Left renal pelvis (tissue), 4 donors: ENCODE measurements at places on chromosomes 3 and 15. TPM values are rescaled to one million over a fixed set of nuclear protein-coding genes. Genes with fewer than 3 reads are reported as not detected.

GRCh38 chr15:69395460-69395859 lies 18.7 kb upstream of the KIF23 start:
- no peak for DNase-seq

The KNG1 gene
- 107 TPM for polyA plus RNA-seq

The HRH1 gene
- polyA plus RNA-seq: 3.3 TPM

The PLSCR5 gene
- not detected for polyA plus RNA-seq

DNA sequence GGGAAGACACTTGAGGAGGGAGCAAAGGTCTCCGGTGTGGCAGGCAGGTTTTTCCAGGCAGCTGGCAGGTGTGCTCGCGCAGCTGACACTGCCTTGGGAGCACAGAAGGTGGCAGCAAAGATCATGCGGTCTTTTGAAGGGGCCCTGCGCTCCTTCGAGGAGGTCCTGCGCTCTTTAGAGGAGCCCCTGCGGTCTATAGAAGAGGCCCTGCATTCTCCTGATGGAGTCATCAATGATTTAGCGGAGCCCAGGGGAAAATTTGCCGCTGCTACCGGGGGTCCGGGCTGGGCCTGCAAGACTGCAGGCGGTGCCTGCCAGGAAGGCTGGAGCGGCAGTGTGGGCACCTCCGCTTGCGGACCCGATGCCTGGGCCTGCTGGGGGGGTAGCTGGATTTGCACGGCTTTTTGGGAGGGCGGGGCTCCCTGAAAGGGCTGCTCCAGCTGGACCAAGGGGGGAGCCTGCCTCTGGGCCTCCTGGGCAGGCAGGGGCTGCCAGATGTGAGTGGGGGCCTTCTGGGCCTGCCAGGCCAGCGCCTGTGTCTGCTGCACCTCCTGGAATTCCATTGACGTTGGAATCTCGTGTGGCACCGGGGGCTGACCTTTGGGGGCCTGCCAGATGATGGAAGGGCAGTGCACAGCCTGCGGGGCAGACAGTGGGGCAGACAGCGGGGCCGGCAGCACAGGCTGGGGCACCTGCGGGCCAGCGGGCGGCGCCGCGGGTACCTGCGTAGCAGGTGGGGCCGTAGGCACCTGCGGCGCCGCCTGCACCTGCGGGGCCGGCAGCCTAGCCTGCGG lies 2.1 kb downstream of the MAGEL2 start:
- no peak for DNase-seq

DNA sequence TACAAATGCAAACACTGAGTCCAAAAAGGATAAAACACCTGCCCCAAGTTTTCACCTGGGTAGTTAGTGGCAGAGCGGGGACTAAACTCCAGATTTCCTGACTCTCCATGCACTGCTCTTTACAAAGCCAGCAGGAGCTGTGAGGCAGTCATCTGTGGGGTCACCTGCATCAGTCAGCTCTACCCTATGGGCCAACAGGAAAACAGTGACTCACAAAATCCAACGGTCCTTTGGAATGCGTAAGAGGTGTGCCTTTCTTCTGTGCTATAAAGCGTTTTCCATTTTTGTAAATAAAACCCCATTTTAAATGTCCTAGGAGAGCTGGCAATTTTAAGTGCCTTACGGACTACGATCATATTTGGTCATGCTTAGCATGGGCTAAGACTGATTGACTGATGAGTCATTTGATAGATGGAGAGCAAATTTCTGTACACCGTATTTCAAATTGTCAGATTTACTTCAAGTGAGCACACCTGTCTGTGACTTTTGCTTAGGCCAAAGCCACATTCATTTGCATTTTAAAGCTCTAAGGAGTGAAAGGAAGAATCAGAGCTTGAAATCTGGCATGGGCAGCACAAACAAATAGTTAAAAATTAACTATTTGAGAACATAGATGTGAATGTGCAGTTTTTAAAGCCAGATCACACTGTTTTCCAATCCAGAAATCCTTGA lies 4.4 kb upstream of the COL8A1 start:
- no peak for DNase-seq

The GXYLT2 gene
- polyA plus RNA-seq: 55.4 TPM

GRCh38 chr15:60548101-60548500 lies 69.2 kb upstream of the ICE2 start:
- no peak for DNase-seq

DNA sequence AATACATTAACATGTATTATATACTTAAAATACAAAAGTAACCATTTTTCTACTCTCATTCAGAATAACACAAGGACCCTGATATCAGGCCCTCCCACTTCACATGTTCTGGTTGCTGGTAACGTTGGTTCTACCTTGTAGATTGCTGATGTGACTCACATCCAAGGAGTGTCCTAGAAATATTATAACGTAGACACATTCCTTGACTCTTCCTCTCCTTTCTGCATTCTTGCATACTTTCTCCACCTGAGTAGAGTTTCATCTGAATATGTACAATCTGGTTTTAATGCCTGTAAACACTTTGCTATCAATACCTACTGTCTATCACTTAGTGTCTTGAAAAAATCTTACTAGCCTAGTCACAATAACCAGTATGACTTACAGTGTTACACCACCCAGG lies 35.0 kb upstream of the NEDD4 start:
- DNase-seq: no peak

The LRRC3B gene
- polyA plus RNA-seq: 2.2 TPM

DNA sequence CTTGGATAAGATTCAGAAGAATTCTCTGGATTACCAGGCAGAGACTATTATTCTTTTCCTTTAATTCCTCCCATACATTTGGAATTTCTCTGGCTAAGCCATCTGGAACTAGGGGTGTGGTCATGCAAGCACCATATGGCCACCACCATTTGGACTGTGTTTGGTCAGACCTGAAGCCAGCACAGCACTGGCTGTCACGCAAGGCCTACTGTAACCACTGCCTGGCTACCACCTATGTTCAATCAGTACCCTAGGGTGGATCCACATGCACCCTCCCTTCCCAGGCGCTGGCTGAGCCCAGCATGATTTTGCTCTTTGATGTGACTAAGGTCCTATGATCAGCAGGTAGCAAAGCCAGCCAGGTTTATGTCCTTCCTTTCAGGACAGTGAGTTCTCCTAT lies 287.8 kb upstream of the GOLIM4 start:
- no peak for DNase-seq

The QARS1 gene
- polyA plus RNA-seq: 312 TPM

DNA sequence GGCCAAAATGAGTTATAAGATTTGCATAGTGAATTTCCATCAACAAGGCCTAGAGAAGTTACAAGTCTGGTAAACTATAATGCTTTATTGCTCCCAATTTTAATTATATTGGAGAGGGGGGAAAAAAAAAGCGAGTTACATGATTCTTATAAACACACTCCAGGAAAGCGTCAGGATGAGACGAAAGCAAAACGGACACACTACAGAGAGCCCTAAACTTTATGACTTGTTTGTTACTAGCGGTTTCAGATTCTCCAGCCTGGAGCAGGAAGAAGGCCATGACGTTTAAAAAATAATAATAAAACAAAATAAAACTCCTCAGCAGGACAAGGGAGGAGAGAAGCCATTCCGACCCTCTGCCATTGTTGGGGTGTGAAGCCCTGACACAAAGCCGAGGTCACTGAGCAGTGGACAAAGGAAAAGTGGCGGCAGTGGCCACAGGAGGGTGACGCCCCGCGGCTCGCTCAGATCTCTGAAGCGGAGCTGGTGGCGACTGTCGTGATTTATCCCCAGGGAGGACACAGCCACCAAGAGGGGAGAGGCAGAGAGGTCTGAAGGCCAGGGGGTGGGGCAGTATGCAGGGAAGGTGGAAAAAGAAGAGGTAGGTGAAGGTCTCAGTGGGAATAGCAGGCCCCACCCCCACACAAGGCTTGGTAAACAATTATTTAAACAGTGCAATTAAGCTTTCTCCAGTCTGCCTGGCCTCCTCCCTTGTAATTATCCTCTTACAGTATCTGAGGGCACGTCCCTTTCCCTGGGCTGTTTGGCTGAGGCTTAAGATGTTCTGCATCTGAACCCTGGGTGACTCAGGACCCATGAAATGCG lies 45.3 kb downstream of the ADAMTS9 start:
- DNase-seq: no peak

GRCh38 chr15:63678393-63678792 lies 81.2 kb downstream of the FBXL22 start:
- DNase-seq: no peak

DNA sequence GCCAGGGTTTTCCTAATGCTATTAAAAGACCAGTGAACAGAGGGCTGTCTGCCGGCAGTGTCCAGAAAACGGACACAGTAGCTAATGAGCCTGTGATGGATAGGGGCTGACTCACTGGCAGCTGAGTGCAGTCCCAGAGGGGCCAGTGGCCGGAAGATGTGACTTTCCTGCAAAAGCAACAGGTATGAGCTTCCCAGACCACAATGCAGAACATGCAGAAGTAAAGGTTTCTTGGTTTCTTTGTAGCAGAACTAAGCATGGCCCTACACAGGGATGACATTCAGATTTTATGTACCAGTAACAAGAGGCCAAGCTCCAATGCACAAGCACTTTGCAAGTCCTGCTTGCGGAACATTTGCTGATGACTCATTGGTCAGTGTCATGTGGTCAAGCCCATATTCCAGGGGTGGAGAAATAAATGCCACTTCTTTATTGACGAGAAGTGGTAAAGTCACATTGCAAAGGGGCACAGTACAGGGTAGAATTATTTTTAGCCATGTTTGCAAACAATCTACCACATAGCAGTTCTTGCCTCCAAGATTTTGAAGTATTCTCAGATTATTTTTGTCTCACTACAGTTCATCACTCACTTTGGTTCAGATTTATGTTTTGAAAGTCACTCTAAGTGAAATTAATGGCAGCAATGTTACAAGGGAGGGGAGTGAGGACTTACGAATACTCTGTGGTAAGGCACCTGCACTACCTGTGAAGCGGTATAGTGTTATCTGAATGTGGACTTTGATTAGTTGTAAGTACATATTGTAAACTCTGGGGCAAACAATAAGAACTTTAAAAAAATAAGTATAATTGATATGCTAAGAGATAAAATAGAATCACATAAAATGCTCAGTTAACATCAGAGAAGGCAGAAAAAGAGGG lies 263.3 kb downstream of the ABHD5 start:
- no peak for DNase-seq

The HESX1 gene
- polyA plus RNA-seq: 2.8 TPM

The TMEM108 gene
- polyA plus RNA-seq: 2.7 TPM

- no peak for DNase-seq
Observed at GRCh38 chr3:146390006-146390772, 79.2 kb downstream of the PLSCR2 start.

The TGM4 gene
- 0.10 TPM for polyA plus RNA-seq

GRCh38 chr3:72338942-72339669 lies 509.1 kb downstream of the SHQ1 start:
- no peak for DNase-seq

GRCh38 chr3:51445544-51446280 lies 54.1 kb downstream of the DCAF1 start:
- DNase-seq: no peak

GRCh38 chr3:59469948-59470723 lies 420.3 kb upstream of the CFAP20DC start:
- no peak for DNase-seq

DNA sequence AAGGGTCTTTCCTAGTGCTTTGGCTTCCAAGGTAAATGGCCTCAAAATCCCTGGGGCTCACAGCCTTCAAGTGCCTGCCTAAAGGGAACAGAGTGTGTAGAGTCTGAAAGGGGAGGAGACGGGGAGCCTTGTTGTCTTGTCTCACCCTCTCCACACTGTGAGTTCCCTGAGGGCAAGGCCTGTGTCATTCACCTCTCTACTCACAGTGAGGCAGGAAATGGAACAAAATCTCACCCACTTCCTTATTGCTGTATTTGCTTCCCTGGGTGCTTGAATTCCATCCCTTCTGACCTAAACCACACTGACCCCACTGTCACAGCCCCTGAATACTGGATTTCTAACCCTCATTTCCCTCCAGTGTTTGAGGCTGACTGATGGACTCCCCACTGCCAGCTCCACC lies 197.5 kb downstream of the EPHB1 start:
- DNase-seq: no peak

- no peak for DNase-seq
Observed at GRCh38 chr3:44969154-44969827, 6.7 kb downstream of the ZDHHC3 start.

DNA sequence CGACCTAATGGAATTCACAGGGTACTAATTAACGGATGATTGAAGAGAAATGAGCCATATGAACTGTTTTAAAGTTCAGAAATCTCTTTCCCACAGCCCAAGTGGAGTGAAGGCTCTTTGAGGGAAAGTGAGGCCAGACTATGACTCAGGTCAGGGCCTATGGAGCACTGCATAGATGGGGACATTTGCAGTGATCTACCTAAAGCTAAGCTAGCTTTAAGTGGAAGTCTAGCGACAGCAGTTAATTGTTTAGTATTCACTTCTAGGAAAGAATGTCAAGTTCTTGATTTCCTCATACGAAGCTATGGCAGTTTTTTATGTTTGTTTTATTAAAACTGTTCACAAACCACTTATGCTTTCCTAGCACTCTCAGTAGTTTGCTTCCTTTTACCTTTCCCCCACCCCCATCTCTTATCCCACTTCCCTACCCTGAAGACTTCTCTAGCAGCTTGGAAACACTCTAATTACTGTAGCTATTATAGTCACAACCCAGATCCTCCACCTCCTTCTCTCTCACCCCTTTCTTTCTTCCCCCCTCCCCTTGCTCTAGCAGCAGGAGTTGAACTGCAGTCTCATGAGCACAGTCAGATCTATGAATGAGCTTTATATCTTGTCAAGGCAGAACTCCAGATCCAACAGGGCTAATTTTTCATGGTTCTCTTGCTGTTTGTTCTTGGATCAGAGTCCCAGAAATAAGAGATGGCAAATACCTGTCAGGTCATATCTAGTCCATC lies 6.2 kb downstream of the ZNF609 start:
- DNase-seq: no peak

The SI gene
- polyA plus RNA-seq: not detected

DNA sequence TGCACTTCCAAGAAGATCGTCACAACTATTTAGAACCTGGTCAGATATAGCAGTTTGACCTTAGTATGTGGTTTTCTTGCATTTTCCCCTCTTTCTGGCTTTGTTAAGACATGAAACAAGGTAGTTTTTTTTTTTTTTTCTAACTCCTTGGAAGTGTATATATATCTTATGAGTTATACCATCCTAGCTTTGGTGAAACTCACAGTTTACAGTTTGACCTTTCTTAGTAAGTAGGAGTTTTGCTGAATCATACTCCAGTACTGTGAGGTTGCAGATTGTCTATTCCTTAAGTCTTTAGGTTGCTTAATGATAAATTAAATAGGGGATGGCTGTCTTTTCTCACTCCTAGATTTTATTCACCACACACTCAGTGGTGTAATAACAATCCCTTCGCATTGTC lies 325.0 kb downstream of the RBMS3 start:
- DNase-seq: no peak

DNA sequence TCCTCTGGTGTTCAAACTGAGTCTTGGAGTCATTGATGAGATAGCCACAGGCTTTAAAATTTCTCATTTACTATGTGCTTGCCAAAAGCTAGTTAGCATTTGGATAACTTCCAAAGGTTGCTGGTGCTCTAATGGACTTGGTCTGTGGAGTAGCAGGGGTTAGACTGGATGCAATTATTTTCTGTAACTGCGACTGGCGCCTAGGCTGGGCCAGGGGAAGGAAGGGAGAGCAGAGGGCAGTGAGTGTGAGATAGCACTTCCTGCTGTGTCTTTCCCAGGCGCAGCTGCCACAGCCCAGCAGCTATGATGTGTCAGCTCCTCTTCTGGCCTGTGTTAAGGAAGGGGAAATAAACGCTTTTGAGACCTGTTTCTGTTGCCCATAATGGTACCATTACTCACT lies 98.6 kb downstream of the MYRIP start:
- peak; percentile 26 for DNase-seq
